Fibroblast of skin of right quadriceps (primary cell): ENCODE measurements at places on chromosomes 3 and 15.

DNA sequence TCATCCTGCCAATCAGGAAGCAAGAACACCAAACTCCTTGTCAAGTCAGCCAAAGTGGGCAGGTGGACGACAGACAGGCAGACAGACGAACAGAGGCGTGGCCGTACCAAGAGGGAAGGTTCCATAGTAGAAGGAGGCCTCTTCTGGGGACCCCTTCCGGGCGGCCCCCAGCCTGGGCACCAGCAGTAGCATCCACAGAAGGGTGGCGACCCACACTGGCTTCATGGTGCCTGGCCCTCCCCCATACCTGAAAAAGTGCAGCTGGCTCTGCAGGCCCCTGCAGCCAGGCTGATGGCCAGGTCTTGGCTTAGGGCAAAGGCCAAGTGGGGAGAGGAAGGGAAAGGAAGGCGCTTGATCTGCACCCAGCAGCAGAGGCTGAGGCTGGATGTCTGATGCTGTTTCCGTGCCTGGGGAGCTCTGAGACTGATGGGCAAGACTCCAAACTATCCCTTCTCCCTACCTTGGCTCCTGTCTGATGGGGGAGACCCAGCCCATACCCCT, 607 bp downstream of the LCTL start:
- no peak for DNase-seq

GRCh38 chr15:67070150-67070549, 4.7 kb downstream of the SMAD3 start:
- no peak for DNase-seq

DNA sequence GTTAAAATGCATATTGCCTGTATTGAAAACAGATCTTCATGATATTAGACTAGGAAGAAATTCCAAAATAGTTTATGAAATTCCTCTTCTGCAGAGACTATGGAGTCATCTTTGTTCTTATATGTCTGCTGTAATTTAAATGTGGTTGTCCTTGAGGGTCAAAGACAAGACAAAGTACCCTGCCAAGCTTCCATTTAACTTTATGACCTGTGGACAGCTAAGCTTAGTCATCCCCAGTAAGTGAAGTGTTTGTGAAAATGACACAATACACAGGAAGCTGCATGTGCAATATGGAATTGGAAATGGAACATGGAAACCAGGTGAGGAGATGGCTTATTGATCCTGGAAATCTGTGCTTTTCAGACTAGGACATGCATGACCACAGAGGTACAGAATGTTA, 68.5 kb upstream of the GBE1 start:
- DNase-seq: peak; percentile 55

DNA sequence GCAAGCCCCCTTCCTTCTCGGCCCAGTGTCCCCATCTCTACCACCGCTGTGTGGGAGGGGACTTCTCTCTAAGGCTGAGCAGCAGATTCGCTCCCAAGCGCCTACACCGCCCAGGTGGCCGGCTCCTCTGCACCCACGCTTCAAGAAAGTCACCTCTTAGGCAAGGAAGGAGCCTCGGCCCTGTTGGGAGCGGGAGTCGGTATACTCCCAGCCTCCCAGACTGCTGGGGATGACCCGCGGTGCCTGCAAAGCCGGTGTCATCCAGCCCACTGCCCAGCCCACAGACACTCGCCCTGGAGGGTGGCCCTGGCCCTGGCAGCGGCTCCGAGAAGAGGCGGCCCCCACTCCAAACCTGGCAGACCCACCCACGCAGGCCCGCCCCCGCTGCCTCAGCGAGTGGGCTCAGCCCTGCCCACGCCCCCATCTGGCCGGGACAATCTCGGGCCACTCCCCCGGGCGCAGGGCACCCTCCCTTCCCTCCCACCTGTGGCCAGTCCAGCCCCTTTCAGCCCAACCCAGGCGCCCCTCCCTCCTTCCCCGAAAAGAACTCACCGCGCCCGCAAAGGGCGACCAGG, 396 bp downstream of the CHRNB4 start:
- no peak for DNase-seq

DNA sequence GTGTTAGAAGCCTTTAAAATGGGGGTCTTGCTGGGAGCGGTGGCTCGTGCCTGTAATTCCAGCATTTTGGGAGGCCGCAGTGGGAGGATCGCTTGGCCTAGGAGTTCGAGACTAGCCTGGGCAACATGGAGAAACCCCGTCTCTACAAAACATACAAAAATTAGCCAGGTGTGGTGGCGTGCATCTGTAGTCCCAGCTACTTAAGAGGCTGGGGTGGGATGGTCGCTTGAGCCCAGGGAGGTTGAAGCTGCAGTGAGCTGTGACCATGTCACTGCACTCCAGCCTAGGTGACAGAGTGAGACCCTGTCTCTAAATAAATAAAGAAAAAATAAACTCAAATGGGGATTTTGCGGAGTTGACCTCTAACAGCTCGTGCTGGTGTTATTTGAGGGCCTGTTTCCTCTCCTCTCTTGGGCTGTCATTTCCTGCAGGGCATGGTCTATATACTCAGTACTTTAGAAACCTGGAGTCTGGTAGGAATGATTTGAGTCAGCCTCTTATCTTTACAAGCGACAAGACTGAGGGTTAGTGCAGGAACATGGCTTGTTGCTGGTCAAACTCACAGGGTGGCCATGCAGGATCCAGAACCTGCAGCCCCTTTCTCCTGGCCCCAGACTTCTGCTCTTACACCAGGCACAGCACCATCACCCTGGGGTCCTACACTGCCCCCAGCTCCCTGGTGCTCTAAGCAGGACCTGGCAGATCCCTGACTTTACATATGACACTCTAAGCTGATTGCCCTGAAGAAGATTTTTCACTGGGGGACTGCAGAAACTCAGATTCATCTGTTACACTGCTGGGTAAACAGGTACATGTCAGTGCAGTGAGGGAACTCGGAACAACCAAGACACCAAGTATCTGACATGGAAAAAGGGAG, 15.1 kb downstream of the EHD4 start:
- no peak for DNase-seq

GRCh38 chr3:182240474-182240873, 528.7 kb downstream of the SOX2 start:
- DNase-seq: no peak

GRCh38 chr3:196599734-196600128, 31.3 kb downstream of the FBXO45 start:
- no peak for DNase-seq

GRCh38 chr3:176905331-176905730, 292.0 kb downstream of the TBL1XR1 start:
- no peak for DNase-seq

GRCh38 chr3:180048840-180049239, 12.1 kb upstream of the PEX5L start:
- peak; percentile 37 for DNase-seq

GRCh38 chr3:38110314-38111050, 26.4 kb downstream of the ACAA1 start:
- DNase-seq: no peak

DNA sequence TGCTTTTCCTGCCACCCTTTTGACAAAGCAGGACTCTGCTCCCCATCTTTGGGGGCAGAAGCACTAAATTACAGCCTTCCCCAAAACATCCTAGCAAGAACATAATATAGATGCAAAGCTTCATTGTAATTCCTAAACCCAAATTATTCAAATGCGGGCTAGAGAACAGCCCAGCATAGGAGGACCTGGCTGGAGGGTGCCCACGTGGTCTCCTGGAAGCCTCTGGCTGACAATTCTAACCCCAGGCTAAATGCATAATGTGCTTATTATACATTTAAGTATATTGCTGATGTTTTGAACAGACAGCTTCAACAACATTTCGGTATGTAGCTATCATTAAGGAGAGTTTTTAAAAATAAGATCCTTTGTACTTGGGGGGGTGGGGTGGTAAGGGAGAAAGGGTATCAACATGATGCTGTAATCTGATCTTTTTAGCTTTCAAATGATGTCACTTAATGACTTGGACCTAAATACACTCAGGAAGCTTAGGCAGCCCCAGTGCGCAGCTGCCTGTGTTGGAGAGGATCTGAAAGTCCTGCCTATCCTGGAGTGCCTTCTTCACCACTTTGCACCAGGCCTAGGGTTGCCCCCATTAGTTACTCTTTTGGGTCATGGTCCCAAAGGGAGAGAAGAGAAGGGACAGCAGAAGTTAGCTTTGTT, 57.2 kb upstream of the USP3 start:
- no peak for DNase-seq

GRCh38 chr3:15014606-15015328, 50.3 kb downstream of the MRPS25 start:
- DNase-seq: no peak

DNA sequence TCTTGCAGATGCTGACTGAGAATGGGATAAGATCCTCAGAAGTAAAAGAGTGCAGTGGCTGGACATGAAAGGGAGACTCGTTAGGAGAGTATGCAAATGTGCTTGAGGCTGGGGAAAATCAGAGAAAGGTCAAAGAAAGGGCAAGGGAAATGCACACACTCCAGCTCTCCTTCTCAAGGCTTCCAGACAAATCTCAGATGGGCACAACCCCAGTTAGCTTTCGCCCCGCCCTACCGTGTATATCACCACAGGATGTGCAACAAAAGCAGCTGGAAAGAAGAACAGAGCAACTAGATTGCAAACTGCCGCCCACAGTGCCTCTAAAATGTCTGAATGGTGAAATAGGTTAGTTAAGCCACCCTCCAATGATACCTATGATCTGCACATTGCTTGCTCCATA, 63.9 kb downstream of the CERS3 start:
- no peak for DNase-seq

GRCh38 chr3:177946497-177946896, 589.7 kb upstream of the KCNMB2 start:
- no peak for DNase-seq

- DNase-seq: peak; percentile 64
Measured at GRCh38 chr15:41917767-41918430, 24.0 kb upstream of the SPTBN5 start.

- DNase-seq: no peak
Measured at GRCh38 chr15:51195459-51195858, 100.8 kb upstream of the TNFAIP8L3 start.

DNA sequence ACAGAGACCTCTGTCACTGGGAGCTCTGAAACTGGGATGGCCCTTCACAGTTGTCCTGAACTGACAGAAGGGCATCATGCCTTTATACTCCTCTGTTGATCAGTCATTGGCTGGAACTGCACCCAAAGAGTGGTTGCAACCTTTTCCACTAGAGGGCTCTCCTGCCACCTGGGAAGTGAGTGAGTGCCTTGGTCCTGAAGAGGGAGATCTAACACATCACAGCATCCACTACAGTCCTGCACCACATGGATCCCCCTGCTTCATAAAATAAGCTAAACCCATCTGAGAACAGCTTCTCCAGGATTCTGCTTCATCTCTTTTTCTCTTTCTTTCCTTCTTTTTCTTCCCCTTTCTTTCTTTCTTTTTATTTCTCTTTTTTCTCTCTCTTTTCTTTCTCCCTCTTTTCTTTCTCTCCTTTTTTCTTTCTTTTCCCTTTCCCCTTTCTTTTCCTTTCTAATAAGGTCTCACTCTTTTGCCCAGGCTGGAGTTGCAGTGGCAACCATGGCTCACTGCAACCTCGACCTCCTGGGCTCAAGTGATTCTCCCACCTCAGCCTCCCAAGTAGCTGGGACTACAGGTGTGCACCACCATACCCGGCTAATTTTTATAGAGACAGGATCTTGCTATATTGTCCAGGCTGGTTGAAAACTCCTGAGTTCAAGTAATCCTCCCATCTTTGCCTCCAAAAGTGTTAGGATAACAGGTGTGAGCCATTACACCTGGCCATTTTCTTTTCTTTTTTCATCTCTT, 42.8 kb upstream of the RAF1 start:
- DNase-seq: peak; percentile 72

GRCh38 chr3:128714887-128715491, 11.0 kb upstream of the RAB7A start:
- no peak for DNase-seq

GRCh38 chr15:27696530-27696929, 402.6 kb downstream of the OCA2 start:
- DNase-seq: no peak

DNA sequence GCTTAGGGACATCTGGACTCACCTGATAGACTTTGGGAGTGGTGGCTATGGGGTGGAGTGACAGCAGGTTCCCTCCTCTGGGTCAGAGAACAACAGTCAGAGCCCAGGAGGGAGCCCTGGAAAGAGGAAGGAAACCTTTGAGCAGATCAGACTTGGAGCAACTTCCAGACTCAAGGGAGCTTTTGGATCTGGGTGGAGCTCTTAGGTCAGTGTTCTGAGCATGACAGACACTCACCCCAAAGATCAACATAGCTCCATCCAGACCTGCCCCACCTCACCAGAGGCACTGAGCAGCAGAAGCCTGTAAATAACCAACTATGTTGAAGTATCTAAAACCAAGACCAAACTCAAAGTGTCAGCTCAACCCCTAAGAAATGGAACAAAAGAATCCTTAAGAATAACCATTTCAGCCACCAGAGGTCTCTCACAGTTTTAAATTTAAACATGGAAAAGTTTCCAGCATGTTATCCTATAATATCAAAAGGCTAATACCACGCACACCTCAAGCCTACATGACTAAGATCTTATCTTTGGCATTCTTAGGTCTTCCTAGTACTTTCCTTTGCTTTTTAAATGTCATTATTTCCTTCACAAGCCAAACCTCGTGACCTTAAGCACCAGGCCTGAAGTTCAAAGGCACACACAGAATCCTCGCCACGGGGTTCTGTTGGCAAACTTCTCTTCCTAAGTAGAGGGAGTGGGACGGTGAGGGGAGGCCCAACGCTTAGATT, 56.4 kb downstream of the UMPS start:
- peak; percentile 43 for DNase-seq

- no peak for DNase-seq
Measured at GRCh38 chr3:141320399-141321108, 47.8 kb upstream of the ZBTB38 start.

- peak; percentile 83 for DNase-seq
Measured at GRCh38 chr15:69794645-69795469, 302.9 kb downstream of the TLE3 start.

GRCh38 chr3:20853890-20854289, 667.9 kb upstream of the SGO1 start:
- no peak for DNase-seq
